ENCODE measurements at places on chromosomes 1 and 21. TPM values are rescaled to one million over a fixed set of nuclear protein-coding genes. Genes with fewer than 3 reads are reported as not detected.

DNA sequence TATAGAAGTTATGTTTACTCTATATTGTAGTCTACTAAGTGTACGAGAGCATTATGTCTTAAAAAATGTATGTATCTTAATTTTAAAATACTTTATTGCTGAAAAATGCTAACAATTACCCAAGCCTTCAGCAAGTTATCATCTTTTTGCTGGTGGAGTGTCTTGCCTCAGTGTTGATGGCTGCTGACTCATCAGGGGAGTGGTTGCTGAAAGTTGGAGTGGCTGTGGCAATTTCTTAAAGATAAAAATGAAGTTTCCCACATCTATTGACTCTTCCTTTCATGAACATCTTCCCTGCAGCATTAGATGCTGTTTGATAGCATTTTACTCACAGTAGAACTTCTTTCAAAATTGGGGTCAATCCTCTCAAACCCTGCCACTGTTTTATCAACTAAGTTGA lies 95.8 kb downstream of the CDC7 start:
- DNase-seq: no peak

GRCh38 chr1:180123463-180123936 lies 31.2 kb upstream of the QSOX1 start:
- no peak for DNase-seq

- no peak for DNase-seq
Measured at GRCh38 chr1:49364676-49365075, 588.0 kb upstream of the BEND5 start.

GRCh38 chr1:231706934-231707333 lies 80.3 kb downstream of the DISC1 start:
- no peak for DNase-seq

DNA sequence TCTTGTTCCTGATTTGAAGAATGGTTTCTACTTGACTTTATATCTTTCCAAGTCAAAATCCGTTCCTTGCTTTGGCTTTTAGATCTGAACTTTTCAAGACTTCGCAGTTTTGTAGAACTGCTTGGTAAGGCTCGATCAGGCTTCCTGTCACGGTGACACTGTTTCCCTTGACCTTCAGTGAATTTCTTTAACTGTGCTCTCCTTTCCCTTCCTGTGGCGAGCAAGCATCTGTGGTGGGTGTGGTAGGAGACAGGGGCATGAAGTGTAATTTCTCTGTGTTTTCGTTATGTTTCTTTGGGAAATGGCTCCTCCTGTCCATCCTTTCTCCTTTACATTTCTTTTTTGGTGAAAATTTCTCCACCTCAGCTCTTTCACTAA lies 10.4 kb downstream of the STYXL2 start:
- no peak for DNase-seq

DNA sequence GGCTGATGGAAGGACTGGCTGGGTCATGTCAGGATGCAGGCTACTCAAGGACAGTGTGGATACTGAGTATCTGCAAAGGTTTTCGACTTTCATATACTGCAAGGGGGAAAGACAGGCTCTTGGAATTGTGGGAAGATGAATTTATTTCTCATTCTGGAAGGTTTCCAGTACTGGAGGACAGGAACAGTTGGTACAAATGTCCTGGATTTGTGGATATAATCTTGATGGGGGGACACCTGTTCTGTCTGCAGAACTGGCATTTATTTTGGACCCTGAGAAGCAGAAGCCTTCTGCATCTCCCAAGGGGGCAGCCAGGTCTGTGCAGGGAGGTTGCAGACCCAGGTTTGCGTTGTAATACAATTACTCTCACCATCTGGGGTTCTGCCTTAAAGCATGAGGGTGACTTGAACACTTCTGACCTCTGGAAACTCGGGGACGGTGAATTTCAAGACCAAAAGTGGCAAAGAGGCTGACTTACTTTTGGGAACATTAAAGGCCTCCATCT lies 65.8 kb downstream of the NOS1AP start:
- no peak for DNase-seq

DNA sequence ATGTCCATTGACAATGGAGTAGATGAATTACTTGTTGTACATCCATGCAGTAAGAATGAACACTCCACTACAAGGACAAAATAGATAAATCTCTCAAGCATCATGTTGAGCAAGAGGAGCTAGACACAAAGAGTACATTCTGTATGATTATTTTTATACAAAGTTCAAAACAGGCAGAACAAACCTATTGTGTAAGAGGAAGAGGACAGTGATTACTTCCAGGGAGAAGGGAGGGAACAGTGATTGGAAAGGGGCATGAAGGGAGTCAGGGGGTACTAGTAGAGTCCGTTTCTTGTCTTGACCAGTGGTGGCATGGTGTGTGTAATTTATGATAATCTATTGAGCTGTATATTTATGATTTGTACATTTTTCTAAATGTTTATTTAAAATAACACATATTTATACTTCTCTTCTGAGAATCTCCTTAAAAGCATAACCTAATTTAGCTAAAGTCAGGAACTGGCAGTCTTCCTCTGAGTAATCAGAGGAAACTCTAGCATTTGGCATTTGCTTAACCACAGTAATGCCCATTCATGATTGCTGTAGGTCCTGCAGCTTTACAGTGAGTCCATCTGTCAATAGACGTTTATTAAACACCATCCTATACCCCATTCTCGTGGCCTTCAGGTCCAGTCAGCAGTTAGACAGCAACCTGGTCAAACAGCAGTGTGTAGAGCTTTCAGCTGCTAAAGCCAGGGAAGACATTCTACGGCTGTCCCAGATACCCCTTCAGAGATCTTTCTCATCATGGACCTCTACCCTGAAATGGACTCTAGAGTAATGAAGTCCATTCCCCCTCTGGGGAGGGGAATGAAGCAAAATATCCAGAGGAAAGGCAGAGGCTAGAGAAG lies 114.1 kb upstream of the GALNT2 start:
- DNase-seq: no peak

DNA sequence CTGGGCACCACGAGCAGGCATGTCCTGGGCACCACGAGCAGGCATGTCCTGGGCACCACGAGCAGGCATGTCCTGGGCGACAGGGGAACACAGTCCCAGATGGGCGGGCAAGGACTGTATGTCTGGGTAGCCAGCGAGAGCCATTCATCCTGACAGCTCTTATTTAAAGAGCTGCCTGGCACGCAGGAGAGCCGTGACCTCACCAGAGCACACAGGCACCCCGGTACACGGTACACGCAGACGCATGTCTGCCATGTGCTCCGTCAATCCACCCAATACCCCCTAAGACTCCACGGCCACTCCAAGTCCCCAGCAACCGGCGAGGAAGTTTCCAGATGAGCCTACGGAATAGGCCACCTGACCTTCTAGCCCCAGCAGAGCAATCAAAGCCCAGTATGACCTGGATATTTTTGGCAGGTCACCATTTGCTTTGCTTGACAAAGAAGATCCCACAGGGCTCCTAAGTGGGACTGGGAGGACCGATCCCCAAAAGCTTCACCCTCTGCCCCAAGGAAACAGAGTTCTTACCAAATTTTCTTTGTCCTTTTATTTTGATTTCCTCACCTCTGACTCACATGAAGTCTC lies 51.7 kb downstream of the CASZ1 start:
- no peak for DNase-seq

DNA sequence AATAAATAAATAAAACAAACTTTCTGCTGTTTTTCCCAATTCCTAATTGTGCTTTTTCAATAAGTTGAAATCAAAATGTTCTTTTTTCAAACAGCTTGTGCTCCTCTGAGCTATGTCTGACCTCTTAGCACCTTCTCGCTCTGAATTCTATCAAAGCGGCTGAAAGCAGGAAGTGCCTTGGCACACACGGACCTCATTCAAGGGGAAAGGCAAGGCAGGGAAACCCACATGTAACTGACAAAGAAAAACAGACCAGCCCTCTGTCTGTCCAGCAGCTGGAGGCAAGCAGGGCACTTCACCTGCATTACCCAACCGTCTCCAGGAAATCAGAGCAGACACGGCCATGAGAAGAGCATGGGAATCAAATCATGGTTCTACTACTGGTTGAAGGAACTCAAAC lies 56.7 kb downstream of the PLPP3 start:
- no peak for DNase-seq

GRCh38 chr1:66313429-66313828 lies 220.5 kb upstream of the SGIP1 start:
- no peak for DNase-seq

- DNase-seq: no peak
Measured at GRCh38 chr1:93703643-93704042, 22.0 kb upstream of the BCAR3 start.

DNA sequence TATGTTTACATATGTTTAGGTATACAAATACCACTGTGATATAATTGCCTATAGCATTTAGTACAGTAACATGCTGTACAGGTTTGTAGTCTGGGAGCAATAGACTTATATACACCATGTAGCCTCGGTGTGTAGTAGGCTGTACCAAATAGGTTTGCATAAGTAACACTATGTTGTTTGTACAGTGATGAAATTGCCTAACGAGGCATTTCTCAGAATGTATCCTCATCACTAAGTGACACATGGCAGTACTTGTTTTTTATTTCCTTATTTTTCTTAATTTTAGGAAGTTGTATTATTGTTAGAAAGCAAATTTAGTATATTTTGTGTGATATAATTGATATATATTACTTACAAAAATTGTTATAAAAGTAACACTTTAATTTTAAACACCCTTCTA lies 840.9 kb downstream of the LTN1 start:
- no peak for DNase-seq

GRCh38 chr1:85448358-85448757 lies 16.6 kb downstream of the DDAH1 start:
- DNase-seq: no peak

- no peak for DNase-seq
Measured at GRCh38 chr1:44719318-44719717, 11.7 kb downstream of the RNU5D-1 start.

GRCh38 chr1:239657291-239657690 lies 270.9 kb downstream of the CHRM3 start:
- DNase-seq: no peak

GRCh38 chr1:157496121-157496526 lies 56.2 kb downstream of the FCRL5 start:
- DNase-seq: no peak

DNA sequence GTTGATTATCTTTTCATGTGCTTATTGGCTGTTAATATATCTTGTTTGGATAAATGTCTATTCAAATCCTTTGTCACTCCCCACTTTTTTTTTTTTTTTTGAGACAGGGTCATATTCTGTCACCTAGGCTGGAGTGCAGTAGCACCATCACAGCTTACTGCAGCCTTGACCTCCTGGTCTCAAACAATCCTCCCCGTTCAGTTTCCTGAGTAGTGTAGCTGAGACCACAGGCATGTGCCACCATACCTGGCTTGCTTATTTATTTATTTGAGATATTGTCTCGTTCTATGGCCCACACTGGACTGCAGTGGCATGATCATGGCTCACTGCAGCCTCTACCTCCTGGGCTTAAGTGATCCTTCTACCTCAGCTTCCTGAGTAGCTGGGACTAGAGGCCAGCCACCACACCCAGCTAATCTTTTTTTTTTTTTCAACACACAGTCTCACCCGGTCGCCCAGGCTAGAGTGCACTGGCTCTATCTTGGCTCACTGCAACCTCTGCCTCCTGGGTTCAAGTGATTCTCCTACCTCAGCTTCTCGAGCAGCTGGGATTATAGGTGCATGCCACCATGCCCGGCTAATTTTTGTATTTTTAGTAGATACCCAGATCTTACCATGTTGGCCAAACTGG lies 13.9 kb upstream of the MYCL start:
- DNase-seq: no peak

GRCh38 chr21:45440736-45441350 lies 35.9 kb downstream of the COL18A1 start:
- DNase-seq: peak; percentile 22

GRCh38 chr21:40546647-40547046 lies 300.3 kb downstream of the DSCAM start:
- DNase-seq: no peak

DNA sequence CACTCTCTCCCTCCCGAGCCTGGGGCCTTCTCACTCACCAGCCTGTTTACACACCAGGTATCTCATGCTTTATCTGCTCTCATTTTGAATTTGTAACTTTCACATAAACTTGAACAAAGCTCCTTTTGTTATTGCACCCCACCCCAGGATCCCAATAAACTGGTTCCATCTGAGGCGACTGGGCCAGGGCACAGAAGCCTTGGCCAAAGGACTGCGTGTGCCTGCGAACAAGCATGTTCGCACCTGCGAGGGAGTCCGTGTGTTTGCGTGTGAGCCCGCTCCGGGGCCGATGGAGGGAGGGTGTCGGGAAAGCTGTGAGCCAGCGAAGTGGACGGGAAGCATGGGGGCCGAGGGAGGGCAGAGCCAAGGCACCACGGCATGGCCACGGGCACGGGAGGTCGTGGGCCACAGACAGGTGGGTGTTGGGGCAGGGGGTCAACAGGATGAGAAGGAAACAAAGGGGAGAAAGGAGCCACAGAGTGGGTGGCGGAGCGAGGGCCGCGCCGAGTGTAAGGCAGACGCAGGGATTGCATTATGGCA lies 98.8 kb downstream of the CASZ1 start:
- DNase-seq: no peak

DNA sequence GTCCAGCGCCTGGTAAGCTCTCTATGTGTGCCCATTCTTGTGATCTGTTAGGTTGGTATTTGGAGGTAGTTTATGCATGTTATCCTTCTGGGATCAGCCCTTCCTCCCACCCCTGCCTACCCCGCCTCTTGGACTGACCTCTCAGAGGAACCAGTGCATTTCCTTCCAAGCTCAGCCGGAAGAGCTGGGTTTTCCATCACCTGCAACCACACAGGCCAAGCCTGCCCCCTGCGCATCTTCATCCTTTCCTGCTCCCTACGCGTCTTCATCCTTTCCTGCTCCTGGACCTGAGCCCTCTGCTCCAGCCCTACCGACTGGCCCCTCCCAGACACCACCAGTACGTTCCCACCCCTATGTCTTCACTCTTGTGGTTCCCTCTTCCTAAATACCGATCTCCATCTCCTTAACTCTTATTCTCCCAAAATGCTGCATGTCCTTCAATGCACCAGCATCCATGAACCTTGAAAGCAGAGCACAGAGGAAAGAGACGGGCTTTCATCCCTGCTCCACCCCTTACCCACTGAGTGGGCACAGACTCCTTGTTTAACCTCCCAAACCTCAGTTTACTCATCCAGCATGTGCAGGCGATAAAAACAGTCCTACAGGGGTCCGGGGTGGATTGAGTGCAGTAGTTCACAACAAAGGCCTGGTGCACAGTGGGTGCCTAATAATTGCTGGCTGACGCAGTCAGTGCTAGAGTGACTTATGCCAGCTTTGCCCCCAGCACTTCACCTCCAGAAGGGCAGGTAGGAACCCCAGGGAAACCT lies 526.3 kb downstream of the MATN1 start:
- DNase-seq: no peak

- DNase-seq: peak; percentile 77
Measured at GRCh38 chr1:27536767-27537166, 46.8 kb upstream of the WASF2 start.

LYPD8 gene
- polyA plus RNA-seq: not detected

FOXD2 gene
- 0.05 TPM for polyA plus RNA-seq

ACKR1 gene
- 13.1 TPM for polyA plus RNA-seq

LUZP1 gene
- 9.5 TPM for polyA plus RNA-seq

PCBP3 gene
- polyA plus RNA-seq: 1.6 TPM

MROH9 gene
- polyA plus RNA-seq: not detected

AKIRIN1 gene
- 32.2 TPM for polyA plus RNA-seq

COL6A1 gene
- polyA plus RNA-seq: 165 TPM

JAM2 gene
- polyA plus RNA-seq: 27.0 TPM

MYBPH gene
- polyA plus RNA-seq: 0.07 TPM

All from right cardiac atrium (tissue), 5 donors.